ENCODE measurements at places on chromosomes 5 and 9.

GRCh38 chr9:91815896-91816295 is 134.1 kb downstream of the ROR2 start:
- no peak for DNase-seq

- no peak for DNase-seq
Observed at GRCh38 chr5:31270396-31270795, 76.9 kb downstream of the CDH6 start.

GRCh38 chr9:127212453-127212852 is 52.1 kb upstream of the GARNL3 start:
- DNase-seq: no peak

DNA sequence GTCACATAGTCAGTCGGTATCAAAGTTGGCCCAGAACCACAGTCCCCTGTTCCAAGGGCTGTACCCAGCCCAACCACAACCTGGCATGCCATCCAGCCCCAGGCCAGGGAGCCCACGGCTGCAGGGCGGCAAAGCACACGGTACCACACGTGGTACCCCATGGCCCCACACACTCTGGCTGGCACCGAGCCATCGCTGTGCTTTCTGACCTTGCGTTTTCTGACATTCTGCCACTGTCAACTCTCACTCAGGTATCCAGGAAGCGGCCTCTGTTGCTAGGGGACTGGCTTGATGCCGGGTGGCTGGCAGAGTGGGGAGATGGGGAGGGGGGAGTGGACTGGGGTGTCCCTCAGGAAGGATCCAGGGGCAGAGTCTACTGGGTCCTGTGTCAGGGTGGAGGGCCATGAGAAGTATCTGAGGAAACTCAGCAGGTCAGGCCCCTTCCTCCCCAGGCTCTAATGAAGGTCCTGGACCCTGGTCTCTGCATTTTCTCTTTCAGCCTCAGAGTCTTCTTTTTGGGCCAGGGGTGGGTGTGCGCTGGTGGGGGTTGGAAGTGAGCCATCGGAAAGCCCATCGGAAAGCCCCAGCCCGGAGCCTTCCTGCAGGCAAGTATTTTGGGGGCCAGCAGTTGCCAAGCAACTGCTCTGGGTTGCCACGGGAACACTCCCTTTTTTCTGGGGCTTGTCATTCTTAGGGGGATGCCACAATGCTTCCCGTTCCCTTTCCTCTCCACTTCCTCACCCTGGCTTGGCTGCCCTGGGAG is 21.0 kb upstream of the RALGDS start:
- no peak for DNase-seq

DNA sequence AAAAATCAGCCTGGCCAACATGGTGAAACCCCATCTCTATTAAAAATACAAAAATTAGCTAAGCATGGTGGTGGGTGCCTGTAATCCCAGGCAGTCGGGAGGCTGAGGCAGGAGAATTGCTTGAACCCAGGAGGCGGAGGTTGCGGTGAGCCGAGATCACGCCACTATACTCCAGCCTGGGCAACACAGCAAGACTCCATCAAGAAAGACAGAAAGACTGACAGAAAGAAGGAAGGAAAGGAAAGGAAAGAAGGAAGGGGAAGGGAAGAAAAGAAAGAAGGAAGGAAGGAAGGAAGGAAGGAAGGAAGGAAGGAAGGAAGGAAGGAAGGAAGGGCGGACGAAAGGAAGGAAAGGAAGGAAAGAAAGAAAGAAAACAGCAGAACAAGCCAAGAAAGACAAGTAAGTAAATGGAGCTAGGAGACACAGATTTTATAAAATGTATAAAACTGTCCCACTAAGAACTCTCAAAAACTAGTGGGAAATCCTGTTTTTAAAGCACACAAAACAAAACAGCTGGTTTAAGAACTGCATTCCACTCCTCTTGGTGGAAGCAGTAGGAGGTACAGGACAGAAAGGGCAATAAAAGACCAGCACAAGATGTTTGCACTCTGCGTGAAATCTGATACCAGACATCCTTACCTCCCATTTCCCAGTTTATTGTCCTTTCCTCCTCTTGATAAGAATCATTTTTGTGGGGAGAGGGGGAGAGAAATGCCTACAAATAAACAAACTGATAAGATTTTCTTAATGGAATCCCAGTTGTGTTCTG is 46.7 kb downstream of the MYO10 start:
- DNase-seq: no peak

- no peak for DNase-seq
Observed at GRCh38 chr9:130895481-130896232, 955 bp downstream of the QRFP start.

GRCh38 chr5:180599981-180600553 is 8.8 kb upstream of the SCGB3A1 start:
- DNase-seq: no peak

GRCh38 chr5:169367861-169368260 is 66.9 kb upstream of the SLIT3 start:
- DNase-seq: no peak

- DNase-seq: no peak
Observed at GRCh38 chr5:156824800-156825199, 25.3 kb upstream of the PPP1R2B start.

DNA sequence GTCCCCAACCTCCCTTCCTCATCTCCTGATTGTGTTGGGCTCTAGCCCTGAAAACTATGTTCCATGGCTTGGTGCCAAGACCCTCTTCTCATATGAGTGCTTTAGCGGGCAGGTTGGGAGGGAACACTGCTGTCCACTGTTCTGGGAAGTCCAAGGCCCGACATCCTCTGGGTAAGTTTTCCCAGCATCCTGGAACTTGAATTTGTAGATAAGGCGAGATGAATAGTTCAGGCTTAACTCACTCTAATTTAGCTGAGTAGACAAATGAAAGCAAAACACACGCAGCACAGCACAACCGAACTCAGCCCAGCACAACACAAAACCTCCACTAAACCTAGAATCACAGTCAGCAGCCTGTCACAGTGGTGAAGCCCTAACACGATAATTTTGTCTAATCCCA is 95.3 kb upstream of the SLC28A3 start:
- DNase-seq: no peak

DNA sequence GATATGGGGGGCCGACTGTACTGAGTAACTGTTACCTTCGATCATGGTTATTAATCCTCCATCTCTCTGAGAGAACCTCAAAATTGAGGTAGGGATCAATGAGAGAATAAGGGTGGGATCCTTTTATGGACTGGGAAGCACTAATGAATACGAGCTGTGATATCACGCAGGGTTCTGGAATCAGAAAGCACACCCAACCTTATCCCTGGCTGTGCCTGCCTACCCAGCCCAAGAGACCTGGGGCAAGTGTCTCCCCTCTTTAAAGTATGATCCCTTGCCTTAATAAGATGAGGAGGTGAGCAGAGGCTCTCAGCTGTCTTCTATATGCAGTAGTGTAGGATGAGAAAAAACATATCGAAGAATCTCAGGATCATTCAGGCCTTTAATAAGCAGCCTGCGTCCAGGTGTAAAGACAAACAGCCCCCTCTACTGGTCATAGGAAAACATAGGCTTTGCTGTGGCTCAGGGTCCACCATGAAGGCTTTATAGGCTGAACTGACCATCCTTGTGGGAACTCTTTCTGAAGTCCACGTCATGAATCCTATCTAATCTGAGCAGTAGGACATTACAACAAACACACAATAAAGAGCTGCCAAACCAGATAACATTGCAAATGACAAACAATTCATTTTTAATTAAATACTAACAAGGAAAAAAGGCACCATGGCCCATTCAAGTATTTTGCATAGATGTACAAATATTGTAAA is 16.8 kb downstream of the NIPAL4 start:
- no peak for DNase-seq

DNA sequence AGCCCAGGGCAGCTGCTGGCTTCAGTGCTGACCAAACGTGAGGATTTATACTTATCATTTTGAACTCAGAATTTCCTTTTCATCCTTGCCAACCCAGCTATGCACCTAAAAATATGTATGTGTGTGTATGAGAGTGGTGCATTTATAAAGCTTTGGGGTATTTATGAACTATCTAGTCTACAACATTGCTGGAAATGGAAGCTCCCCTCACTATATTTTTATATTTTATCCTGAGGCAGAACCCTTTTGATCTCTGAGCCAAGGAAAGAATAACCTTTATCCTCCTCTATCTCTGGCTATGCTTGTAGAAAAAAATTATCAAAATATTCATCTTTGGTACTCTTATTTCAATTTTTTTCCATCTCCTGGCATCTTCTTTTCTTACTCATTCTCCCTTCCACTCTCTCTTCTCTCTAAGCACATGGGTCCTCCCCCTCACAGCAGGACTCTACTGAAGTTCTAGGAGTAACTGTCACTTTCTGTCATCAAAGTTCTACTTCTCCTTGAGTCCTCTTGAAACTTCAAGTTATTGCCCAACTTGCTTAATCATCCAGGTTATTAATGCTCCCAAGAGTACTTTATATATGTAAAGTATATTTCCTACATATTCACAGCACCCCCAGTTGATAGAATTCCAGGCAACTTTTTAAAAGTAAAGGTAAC is 190.9 kb downstream of the HINT1 start:
- DNase-seq: no peak

- no peak for DNase-seq
Observed at GRCh38 chr5:146962801-146963355, 84.3 kb upstream of the PPP2R2B start.

DNA sequence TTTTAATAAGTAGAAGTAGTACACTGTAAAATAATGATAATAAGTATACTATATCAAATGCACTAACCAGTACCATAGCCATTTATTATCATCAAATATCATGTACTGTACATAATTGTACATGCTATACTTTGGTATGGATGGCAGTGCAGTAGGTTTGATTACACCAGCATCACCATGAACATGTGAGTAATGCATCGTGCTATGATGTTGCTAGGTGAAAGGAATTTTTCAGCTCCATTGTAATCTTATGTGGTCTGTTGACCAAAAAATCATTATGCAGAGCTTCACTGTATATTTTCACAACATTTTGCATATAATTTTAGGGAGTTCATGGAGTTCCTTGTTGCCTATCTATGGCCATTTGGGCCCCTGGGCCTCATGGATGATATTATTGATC is 72.2 kb upstream of the HMHB1 start:
- no peak for DNase-seq

- DNase-seq: no peak
Observed at GRCh38 chr5:56175488-56175887, 57.6 kb downstream of the ANKRD55 start.

DNA sequence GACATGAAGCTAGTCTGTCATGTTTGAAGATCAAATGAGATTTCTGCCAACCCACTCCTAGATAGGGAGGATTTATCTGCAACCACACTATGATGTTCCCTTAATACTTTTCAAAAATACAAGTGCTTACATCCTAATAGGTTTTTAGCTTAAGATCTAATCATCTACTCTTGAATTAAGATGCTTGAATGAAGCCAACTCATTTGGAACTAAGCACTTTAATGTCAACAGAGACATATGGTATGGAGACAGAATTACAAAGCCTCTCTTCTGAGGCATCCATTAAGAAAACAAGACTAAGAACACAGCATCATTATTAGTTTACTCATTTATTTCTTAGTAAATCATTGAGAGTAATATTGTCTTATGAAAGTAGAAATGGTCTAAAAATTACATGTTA is 139.3 kb upstream of the NFIB start:
- DNase-seq: no peak

DNA sequence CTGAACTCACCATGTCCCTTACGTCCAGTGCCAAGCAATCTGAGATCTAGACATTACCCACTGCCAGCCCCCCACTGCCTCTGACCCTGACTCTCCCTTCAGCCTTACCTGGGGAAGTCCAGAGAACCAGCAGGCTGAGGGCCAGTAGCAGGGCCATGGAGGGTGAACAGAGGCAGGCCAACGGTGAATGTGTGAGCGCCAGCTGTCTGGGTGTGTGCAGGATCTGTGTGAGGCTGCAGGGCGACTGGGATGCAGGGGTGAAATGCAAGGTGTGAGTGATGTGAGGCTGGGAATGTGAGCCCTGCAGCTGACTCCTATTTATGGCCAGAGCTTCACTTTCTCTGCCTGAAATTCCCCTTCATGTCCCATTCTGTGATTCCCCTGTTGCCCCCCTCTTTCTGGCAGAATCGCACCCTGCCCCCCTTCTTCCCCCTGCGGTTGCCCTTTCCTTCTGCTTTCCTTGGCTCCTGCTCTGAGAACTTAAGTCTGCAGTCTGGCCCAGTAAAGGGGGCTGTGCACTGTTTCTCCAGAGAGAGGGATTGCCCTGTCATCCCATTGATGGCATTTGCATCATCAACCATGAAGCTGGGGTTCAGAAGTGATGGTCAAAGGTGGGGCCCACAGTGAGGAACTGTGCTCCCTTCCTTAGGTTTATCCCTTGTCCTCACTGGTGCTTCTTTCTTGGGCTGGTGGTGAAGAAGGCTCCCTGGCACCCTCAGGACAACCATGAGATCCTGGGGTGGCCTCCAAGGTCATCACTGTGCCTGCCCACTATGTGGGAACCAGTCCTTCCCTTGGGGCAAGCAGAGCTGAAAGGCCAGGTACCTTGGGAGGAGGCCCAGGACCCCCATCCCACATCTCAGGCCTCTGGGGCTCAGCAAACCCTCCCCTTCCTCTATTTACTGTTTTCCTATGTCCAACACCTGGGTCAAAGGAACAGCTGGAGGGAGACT is at the start of gene CCL19:
Gene CCL19, minus strand, starts transcription at position 294 of the 953 bp plus-strand sequence. Its CDS starts 137 bp downstream, at position 157.
- no peak for DNase-seq

DNA sequence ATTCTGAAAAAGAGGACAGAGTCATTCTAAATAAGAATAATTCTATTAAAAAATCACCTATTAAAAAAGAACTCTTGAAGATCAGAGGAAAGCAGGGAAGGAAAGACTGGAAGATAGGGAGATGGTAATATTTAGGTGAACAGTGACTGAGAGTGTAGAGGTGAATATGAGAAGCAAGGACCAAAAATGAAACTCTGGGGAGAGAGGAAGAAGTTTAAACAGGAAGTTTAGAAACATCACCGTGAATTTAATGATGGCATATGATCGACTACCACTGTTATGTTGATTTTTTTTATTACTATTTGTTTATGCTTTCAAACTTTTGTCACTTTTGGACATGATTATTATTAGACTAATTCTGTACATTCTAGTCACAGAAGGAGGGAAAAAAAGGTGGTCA is 1.7 kb upstream of the SPINK6 start:
- DNase-seq: no peak

- DNase-seq: no peak
Observed at GRCh38 chr5:146283344-146283761, 55.3 kb upstream of the POU4F3 start.

DNA sequence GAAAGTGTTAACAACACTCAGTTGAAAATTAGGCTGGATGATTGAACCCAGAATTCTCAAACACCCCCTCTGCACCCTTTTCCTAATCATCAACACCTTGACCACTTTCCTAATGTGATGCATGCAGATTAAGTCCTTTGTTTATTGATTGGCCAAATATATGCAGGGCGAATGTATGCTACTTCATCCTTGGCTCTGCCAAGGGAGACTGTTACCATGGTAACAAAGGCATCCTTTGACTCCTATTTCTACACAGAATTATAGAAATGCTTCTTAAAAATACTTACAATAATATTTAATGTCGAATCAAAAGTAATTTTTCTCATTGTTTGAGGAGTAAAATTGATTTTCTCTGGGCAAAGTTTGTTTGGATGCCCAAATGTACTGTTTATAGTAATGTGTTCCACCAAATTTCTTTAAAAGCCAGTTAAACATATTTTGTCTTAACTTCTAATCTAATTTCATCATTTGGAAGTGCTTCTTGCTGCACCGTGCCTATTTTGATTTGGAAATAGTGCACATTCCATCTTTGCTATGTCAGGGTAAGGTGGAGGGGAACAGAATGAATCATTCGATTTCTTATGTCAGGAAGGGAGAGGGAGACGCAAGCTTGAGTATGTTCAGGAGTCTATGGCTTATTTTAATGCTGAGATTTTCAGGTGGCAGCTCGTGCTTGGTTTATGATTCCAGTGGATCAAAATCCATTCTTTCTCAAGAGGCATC is 1384.3 kb upstream of the WWC1 start:
- DNase-seq: no peak

Data from stimulated activated CD4-positive, alpha-beta T cell treated with anti-CD3 and anti-CD28 coated beads, TNF-alpha, amount 100 ng/mL, for 48 hours (primary cell).